HL-60 (cell line): ENCODE measurements at places on chromosomes 7 and 10.
A peak's percentile ranks its signal among the peaks of the same experiment; 100 is the strongest.

GRCh38 chr10:352476-353235 is 217.4 kb downstream of the ZMYND11 start:
- DNase-seq: no peak

DNA sequence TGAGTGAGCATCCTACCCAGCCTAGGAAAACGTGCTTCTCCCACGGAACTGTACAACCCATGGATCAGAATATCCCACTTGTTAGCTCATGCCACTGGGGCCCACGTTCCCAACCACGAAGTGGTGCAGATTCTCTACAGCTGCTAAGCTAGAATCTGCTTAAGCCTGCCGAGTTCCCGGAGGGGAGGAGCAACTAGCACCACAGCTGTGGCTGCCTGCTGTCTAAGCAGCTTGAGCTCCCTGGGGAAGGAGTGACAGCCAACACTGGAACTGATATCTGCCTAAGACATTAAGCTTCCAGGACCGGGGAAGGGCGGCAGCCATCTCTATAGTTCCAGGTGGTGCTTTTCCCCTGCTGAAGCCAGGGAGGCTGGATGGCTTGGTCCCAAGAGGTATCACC is 334.7 kb upstream of the CHRM2 start:
- DNase-seq: no peak

- DNase-seq: no peak
Measured at GRCh38 chr10:43421201-43421507, 12.2 kb upstream of the HNRNPF start.

- DNase-seq: no peak
Measured at GRCh38 chr10:123906296-123906695, 14.7 kb upstream of the CPXM2 start.

DNA sequence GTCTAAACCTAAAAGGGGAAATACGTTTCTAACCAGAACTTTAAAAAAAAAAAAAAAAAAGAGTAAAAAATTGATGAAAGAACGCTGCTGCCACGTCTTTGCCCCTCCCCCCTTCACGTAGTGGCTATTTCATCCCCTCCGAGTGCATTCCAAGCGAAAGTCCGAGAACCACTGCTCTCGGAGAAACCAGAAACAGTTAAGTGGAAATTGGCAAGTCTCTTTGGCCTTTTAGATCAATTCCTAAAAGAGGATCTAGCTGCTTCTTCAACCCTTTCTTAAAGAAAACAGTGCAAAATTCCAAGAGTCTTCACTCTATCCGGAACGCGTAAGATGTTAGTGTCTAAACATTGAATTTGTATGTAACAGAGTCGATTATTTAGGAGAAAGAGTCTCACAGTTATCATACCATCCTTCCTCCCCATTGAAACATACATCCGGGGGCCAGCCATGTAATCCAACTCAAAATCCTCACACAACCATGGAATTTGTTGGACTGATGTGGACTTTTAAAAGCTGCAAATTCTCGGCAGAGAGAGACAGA is 1.1 kb downstream of the P4HA1 start:
- DNase-seq: peak; percentile 49

DNA sequence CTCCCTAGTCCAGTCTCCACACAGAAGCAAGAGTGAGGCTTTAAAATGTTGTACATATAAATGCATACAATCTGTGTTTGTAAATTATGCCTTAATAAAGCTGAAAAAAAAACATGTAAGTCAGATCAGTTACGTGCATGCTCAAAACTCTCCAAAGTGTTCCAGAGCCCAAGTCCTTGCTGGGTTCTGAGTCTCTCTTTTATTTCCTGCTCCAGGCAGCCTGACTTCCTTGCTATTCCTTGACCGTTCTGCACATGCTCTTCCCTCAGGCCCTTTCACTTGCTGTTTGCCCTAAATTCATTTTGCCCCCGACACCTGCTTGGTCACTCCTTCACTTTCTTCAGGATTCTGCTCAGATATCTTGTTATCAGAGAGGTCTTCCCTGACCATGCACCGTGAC is 770.1 kb downstream of the PHTF2 start:
- no peak for DNase-seq

GRCh38 chr10:9275861-9276260 is 1221.4 kb downstream of the GATA3 start:
- DNase-seq: no peak

DNA sequence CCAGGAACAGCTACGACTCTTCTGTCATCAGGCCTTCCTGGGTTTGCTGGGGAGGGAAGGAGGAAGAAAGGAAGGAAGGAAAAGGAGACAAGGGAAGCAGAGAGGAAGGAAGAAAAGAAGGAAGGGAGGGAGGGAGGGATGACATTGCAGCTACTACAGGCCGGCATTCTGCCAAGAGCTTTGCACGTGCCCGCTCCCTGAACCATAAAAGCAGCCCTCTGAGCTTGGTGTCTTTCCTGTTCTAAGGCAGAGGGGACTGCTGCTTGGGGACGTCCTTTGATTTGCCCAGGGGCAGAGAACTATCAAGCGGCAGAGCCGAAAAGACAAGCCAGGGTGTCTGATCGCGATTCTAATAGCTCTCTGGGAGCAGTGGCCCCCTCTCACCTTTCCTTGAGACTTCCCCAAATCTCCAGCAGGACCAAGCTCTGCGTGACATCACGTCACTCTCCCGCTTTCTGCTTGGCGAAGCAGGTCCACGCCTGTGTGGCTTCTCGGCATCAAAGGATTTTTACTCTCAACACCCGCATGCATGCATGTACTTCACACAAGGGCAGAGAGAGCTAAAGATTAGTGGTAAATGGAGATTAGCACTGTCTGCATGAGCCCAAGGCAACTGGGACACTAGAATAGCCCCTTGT is 167.8 kb upstream of the AUTS2 start:
- DNase-seq: peak; percentile 40

GRCh38 chr10:110244550-110244949 is 37.1 kb downstream of the MXI1 start:
- no peak for DNase-seq

DNA sequence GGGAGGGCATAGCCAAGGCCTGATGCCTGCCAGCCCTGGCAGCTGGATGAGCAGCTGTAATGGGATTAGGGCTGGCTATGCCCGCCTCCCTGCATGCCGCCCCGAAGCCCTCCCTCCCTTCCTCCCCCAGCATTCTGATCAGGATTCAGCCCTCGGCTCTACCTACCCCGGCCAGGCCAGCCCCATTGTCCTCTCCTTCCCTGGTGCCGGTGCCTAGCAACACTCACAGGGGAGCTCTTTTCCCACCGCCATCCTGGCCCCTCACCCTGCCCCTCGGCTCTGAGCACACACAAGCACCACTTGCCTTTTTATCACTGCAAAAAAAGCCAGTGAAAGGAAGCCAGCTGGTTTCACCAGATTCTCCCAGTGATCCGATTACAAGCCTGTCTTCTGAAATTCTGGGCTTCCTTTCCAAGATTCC is 9.0 kb upstream of the ADCYAP1R1 start:
- no peak for DNase-seq

DNA sequence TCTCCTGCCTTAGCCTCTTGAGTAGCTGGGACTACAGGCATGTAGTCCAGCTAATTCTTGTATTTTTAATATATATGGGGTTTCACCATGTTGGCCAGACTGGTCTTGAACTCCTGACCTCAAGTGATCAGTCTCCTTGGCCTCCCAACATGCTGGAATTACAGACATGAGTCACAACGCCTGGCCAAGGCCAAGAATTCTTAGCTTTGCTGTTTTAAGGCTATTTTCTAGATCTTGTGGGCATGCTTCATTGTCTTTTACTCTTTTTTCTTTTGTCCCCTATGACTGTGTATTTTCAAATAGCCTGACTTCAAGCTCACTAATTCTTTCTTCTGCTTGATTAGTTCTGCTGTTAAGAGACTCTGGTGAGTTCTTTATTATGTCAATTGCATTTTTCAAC is 56.4 kb upstream of the TAS2R16 start:
- no peak for DNase-seq

DNA sequence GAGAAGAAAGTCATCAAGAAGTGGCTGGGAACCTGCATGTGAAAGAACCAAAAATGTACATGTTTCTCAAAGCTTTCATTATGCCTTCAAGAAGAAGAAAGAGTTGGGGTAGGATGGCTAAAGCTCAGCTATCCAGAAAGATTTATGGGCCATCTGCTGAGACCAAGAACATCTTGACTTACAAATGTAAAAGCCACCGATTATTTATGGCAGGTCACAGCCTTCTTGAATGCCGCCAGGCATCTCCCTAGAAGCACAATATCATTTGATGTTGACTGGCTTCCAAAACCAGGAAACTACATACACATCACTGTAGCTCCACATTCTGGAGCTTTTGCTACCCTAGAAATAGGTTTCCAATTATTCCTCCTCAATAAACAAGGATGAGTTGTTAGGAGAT is 254.2 kb upstream of the AOAH start:
- no peak for DNase-seq

- no peak for DNase-seq
Measured at GRCh38 chr10:71088054-71088453, 124.3 kb upstream of the UNC5B start.

- DNase-seq: no peak
Measured at GRCh38 chr10:122018951-122019413, 30.0 kb downstream of the TACC2 start.

GRCh38 chr7:64887756-64888508 is 15.1 kb upstream of the ZNF273 start:
- no peak for DNase-seq

DNA sequence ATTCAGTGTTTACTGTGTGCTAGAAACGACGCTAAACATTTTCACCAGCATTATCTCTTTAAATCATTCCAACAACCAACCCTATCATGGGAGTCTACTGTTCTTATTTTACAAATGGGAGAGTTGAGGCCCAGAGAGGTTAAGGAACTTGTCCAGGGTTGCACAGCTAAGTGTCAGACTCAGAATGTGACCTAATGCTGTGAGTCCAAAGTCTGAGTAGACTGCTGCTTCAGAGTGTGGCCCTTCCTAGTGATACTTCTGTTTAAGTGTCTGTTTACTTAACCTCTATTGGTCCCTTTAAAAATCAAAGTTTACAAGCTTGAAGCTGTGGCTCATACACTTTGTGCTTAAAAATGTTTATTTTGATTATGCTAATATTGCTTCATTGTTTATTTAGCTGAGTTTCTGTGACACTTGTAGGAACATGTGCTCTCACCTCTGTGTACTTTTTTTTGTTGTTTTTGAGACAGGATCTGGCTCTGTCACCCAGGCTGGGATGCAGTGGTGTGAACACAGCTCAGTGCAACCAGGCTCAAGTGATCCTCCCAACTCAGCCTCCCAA is 84.4 kb upstream of the SYPL1 start:
- DNase-seq: no peak

- DNase-seq: no peak
Measured at GRCh38 chr7:121204537-121204936, 124.3 kb upstream of the WNT16 start.

DNA sequence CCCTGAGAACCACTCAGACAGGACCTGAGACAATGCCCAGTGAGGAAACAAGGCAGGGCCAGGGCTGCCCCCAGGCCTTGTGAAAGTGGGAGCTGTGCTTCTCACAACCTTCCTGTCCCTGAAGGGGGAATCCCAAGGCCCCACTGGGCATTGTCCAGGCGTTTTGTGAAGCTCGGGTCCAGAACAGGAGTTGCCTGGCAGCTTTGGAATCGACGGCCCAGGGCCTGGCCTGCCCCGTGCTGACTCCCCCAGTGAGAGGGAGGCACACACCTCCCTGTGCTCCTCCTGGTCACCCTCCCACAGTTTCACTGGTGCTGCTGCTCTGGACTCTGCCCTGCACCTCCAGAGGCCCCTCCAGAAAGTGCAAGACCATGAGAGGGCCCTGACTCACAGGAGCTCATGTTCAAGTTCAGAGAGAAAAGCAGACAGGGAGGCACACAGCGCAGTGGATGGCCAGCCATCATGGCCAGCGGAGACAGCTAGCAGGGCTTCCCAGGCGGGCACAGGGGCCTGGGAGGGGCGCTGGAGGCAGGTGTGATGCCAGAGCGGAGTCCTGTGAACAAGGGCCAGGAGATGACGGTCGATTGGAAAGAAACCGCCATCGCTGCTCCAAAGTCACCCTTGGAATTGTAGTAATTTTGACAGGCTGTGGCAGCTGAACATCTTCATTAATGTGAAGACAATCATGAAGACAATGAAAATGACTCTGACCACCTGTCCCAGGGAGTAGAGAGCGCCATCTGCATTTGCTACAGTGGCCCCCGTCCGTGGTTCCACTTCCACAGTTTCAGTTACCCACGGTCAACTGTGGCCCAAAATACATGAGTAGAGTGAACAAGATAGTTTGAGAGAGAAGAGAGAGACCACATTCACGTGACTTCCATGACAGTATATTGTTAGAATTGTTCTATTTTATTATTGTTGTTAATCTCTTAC is 103.7 kb downstream of the MKI67 start:
- no peak for DNase-seq

- no peak for DNase-seq
Measured at GRCh38 chr10:69760072-69760471, 41.6 kb upstream of the COL13A1 start.

GRCh38 chr10:91201213-91201996 is 19.1 kb upstream of the PCGF5 start:
- no peak for DNase-seq

DNA sequence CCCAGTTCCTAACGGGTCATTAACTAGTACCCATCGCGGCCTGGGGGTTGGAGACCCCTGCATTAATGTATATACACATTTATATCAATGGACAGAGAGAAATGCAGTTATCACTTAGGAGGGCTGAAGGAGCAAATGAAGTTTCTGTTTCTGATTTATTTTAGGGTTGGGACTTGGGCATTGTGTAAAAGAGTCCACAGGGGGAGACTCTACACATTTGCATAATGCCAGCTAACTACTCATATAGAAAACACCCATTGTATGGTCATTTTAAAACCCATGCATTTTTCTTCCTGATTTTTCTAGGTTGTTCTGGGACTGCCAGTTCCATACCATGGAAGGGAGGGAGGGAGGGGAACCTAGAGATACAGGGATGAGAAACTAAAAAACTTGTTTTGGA is 23.5 kb downstream of the BCCIP start:
- DNase-seq: no peak

DNA sequence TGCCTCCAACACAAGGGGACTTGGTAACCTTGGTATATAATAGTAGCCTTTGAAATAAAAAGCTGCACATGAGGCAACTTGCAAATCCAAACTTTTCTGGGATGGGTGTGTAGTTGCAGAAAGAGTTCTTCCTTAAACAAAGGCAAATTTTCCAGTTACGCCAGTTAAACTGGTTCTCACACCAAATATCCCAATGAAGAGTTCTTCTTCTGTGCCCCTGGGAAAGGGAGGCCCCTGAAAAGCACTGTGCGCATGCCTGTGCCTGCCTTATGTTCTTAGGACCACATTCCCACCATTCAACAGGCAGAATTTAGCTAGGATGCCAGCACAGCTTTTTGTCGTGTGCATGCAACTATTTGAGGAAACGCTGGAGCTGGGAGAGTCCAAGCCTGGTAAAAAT is 164.8 kb upstream of the SLC25A13 start:
- DNase-seq: no peak
